ENCODE measurements at places on chromosomes 3 and 15. TPM values are rescaled to one million over a fixed set of nuclear protein-coding genes. Genes with fewer than 3 reads are reported as not detected.

DNA sequence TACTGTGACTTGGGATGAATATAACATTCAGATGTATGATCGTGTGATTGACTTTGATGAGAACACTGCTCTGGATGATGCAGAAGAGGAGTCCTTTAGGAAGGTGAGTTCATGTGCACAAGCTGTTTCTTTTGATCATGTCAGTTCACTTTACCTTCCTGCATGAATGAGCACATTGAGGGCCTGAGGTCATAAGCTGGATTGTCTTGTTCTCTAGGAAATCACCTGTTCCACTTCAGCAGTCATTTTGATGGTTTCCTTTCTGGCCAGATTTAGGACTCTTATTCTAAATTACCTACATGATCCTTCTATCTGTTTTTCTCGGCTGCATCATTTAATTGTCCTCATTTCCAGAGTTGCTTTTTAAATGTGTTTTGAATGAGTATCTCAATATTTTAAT is 4.1 kb downstream of the RCN2 start:
- DNase-seq, result no peak

- DNase-seq, result no peak
These were observed 36.8 kb upstream of the NAALADL2 start for GRCh38 chr3:174822320-174822719.

- no peak for DNase-seq
These were observed 40.0 kb downstream of the NME9 start for GRCh38 chr3:138289701-138290100.

GRCh38 chr15:99956022-99956775 is 223.0 kb upstream of the LYSMD4 start:
- no peak for DNase-seq

The SLC9A9 gene
- total RNA-seq, result 4.2 TPM
